ENCODE measurements at places on chromosomes 4 and X. TPM values are rescaled to one million over a fixed set of nuclear protein-coding genes. Genes with fewer than 3 reads are reported as not detected.

GRCh38 chrX:144293229-144293628, 409.4 kb downstream of the UBE2NL start:
- DNase-seq, result no peak

Gene P2RY4
- polyA plus RNA-seq, result 0.25 TPM

Gene NSUN7
- 0.66 TPM for polyA plus RNA-seq

Gene NBDY
- polyA plus RNA-seq, result 46.7 TPM

Gene MAGEB1
- polyA plus RNA-seq, result not detected

DNA sequence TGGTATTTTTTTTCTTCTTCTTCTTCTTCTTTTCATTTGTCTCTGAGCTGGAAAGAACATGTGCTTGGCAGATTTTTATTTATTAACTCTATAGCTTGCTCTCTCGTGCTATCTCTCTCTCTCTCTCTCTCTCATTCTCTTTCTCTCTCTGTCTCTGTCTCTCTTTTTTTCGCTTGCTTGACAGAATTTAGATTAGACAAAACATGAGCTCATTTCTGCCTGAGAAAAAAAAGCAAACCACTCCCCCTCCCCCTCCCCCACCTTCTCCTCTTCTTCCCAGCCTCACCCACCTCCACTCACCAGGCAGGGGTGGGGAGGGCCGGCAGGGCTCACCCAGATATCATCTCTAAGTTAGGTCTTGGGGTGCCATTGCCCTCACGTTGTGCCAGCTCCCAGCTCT, 81.5 kb downstream of the PJA1 start:
- no peak for DNase-seq

GRCh38 chr4:172900900-172901299, 267.7 kb upstream of the GALNT7 start:
- DNase-seq, result no peak
